ENCODE measurements at places on chromosomes 6 and 20.
A peak's percentile ranks its signal among the peaks of the same experiment; 100 is the strongest.

- DNase-seq: peak; percentile 86
Observed at GRCh38 chr6:41787219-41787917, at the start of gene TOMM6. TSS of gene TOMM6 (plus strand) at chr6:41787694. CDS start at chr6:41787698, 4 bp downstream.

DNA sequence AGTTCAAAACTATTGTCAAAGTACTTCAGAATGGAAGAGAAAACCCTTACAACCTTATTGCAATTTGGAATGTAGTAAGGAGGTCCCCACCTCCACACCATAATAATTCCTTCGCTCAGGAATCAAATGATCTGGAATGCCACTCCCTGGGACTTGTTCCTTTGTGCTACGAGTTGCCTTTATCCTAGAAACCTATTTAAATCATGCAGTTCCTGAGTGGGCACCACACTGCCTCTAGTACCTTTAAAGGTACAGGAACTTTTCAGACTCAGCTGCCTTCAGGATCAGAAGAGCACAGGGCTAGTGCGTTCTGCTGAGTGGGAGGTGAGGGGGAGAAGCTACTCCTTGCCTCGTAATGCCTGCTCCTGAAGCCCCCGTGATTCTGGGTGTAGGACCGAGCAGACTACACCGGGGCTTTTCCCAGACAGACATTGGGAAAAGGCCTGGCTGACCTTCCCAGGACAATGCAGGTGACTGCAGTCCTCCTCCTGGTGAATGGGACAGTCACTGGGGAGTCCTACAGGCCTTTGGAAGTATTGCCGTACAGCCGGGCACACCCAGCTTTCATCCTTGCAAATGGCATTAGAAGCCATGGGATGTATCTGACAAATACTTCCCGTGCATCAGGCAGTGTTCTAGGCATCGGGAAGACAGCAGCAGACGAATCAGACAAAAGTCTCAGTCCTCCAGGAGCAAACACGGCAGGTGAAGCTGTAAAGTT lies 11.8 kb upstream of the TUBB2B start:
- DNase-seq: no peak

- no peak for DNase-seq
Observed at GRCh38 chr6:144194293-144194810, 44.0 kb downstream of the STX11 start.

DNA sequence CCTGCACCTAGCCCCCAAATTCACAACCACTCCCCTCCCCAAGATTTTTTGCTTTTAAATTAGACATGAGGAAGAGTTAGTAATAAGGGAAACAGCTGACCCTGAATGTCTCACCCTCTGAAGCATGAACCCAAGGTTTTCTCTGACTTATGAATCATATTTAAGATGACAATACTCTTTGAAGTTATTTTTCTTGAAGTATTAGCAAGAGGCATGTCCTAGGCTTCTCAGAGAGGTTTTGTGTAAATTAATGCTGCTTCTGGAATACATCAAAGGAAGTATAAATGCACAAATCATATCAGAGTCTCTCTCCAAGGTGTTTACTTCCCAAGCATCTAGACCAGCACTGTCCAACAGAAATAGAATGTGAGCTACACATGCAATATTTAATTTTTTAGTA lies 408.1 kb upstream of the MARCKS start:
- no peak for DNase-seq

DNA sequence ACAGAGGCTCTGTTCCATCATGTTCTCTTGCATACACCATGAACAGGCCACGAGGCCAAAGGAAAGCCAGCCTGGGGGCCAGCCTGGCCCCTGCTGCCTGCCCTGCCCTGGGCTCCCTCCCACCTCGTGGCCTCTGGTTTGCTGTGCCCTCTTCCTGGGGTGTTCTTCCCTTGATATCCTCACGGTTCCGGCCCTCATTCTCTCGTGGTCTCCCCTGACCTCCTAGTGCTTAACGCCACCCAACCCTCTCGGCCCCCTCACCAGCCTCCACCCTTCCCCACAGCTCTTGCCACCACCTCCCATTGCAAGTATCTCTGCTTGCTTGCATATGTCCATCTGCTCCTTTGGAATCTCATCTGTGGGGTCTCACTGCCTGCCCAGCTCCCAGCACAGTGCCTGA lies 73.0 kb downstream of the GNAS-AS1 start:
- no peak for DNase-seq

GRCh38 chr6:160015778-160016684 lies 47.1 kb downstream of the IGF2R start:
- no peak for DNase-seq

GRCh38 chr20:49330701-49331615 lies 53.1 kb upstream of the ZNFX1 start:
- DNase-seq: no peak

GRCh38 chr6:44298055-44298803 lies 14.9 kb downstream of the AARS2 start:
- DNase-seq: no peak

- no peak for DNase-seq
Observed at GRCh38 chr6:129130106-129130505, 247.2 kb downstream of the LAMA2 start.

GRCh38 chr6:109456710-109457561 lies 1.4 kb upstream of the MICAL1 start:
- DNase-seq: no peak

- DNase-seq: peak; percentile 34
Observed at GRCh38 chr6:9204171-9204570, 768.8 kb upstream of the SLC35B3 start.

DNA sequence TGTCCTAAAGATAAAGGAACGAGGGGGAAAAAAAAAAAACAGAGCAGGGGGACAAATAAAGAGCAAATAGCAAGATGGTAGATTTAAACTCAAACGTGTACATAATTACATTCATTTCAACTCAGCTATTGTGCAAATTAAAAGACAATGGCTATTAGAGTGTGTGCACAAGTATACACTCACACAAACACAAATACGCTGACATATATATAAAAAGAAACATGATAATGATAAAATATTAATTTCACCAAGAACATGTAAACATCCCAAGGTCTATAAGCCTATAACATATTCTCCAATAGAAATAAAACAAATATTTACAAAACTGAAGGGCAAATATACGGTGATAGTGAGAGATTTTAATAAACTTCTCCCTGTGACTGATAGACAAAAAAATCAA lies 1354.9 kb upstream of the GJE1 start:
- DNase-seq: no peak

- DNase-seq: no peak
Observed at GRCh38 chr6:132359886-132360285, 41.4 kb downstream of the MOXD1 start.

DNA sequence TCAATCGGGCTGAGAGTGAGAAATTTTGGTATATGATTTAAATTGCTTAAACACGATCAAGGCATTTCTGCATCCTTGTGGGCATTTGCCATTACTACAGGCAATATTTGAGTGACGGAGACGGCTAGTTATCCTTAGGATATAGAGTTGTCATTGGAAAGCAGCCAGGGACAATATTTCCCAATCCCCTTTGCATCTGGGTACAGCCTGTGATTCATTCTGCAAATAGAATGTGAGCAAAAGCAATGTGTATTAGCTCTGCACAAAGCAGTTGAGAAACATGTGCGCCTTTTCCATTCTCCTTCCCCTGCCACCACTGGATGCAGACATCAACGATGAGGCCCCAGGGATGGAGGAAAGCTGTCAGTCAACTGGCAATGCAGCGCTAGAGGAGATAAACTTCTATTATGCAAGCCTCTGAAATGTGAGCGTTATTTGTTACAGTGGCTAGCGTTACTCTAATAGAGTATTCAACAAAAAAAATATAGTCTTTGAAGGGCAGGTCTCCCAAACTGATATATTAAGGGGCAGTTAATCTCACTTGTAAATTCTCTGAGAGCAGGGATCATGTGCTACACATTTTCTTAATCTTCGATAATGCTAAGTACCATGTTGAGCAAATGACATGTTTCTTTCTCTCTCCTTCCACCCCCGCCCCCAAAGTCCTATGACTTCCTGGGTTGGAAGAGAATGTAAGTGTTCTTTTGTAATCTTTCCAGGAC lies 37.1 kb upstream of the NCOA3 start:
- peak; percentile 98 for DNase-seq

DNA sequence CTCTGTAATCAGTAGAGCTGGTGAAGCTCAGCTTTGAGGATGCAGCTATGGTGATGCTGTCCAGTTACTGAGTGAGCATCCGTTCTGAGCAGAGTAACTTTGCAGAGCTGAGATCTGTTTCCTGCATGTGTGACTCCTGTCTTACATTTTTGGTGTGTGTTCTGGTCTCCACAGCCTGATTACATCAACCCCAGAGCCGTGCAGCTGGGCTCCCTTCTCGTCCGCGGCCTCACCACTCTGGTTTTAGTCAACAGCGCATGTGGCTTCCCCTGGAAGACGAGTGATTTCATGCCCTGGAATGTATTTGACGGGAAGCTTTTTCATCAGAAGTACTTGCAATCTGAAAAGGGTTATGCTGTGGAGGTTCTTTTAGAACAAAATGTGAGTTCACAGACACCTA lies 81.6 kb downstream of the FAM120B start:
- DNase-seq: peak; percentile 85

- DNase-seq: no peak
Observed at GRCh38 chr6:39224523-39225182, 4.6 kb downstream of the KCNK5 start.

GRCh38 chr6:146999766-147000165 lies 204.5 kb upstream of the STXBP5 start:
- DNase-seq: no peak

DNA sequence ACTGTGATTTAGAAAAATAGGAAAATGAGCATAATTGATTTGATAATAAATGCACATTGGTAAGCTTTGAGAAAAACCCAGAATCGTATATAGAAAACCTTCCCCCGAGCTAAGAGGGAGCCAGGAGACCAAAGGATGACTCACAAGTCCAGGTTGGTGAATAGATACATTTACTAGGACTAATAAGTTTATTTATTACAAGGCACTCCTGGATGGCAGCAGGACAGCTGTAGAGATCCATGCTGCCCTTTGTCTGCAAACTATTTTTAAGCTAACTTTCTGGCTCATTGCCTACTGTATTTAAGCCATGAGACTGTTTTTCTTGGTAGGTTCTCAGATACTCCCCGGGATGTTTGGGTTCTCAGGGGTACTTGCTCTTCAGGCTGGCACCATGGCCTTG lies 13.4 kb downstream of the CASP8AP2 start:
- no peak for DNase-seq

- no peak for DNase-seq
Observed at GRCh38 chr6:168165373-168165772, 86.4 kb upstream of the FRMD1 start.

GRCh38 chr20:49832632-49833327 lies 20.2 kb downstream of the SLC9A8 start:
- no peak for DNase-seq

DNA sequence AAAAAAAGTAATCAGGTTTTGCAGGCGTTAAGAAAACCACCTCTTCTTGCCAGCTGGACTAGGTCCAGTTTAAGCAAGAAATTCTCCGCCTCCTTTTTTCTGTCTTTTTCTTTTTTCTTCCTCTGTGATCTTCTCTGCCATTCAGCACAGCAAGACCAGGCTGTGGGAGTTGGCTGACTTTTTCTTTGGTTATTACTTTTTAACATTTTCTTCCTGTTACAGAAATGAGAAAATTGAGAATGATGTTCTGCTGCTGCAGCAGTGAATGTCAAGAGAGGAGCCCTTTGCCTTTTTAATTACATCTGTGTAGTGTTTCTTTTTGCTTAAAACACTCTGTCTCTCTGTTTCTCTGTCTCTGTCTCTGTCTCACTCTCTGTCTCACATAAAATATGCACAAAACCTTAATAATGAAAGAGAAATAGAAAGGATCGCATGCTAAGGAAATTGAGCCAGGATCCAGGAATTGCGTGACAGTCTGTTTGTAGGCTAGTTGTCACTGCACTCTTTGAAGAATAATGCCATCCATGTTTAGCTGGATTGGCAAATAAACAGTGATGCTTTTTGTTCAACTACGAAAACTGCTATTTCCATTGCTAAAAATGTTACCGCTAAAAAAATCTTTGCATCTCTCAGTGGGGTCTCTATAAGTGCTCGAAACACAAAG lies 103.2 kb upstream of the SUPT3H start:
- DNase-seq: no peak

- DNase-seq: no peak
Observed at GRCh38 chr6:35018182-35018519, 123.0 kb downstream of the TCP11 start.

DNA sequence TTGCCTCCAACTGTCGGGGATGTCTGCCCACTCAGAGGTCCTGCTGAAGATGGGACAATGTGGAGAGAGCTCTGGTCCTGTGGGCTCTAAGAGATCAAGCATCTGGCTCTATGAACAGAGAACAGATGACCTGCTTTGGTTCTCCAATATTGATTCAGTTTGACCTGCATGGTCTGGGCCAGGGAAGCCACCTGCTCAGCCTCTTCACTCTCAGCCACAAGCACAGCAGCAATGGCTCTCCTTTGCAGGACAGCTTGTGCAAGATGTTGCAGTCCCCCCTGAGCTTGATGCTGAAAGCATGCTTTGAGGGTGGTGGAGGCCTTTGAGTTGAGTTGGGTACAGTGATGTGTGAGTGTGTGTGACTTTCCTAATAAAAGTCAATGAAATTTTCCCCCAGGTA lies 18.6 kb upstream of the MCM3 start:
- DNase-seq: no peak

GRCh38 chr6:7786214-7786661 lies 60.3 kb downstream of the BMP6 start:
- no peak for DNase-seq

- no peak for DNase-seq
Observed at GRCh38 chr20:40956542-40957264, 71.9 kb upstream of the TOP1 start.

DNA sequence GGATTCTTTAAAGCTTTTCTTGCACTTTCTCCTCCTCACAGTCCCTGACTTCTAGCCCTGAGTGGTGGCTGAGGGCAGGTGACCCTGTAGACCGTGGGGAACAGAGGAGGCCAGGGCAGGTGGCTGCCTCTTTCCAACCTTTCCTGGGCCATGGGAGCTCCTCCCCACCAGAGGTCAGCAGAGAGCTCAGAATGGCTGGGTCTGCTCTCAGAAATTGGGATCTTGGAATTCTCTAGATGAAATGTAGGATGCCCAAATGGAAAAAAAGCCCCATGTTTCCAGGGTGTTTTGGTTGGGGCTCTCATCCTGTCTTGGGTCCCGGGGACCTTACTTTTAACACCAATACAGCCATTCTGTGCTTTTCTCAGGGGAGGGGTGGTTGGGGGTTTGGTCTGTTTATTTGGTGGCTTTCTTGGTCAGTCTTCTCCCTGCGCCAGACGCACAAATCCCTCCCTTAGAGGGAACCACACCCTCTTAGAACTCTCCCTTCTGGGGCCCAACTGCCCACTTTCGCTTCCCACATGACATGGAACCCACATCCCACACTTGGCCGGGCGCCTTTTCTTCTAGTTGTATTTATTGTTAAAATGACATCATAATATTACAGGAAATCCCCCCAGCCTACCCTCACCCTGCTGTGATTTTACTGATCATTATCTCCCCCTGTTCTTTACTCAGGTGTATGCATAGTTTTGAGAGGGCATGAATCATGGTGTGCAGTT lies 17.9 kb downstream of the GNAS start:
- peak; percentile 31 for DNase-seq

Data from fibroblast of skin of left quadriceps (primary cell).